Foreskin melanocyte (primary cell): ENCODE measurements at places on chromosomes 2 and 18.
A peak's percentile ranks its signal among the peaks of the same experiment; 100 is the strongest.

DNA sequence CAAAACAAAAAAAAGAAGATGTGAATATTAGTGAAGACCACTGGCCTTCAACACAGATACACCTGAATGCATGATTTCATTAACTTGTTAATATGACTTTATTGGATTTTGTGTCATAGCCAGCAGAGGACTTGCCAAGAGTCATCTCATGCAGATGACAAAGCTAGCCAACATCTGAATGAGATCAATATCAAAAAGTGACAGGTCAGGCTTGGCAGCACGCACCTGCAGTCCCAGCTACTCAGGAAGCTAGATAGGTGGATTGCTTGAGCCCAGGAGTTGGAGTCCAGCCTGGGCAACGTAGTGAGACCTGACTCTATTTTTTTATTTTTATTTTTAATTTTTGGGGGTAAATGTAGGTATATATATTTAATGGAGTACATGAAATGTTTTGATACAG, 54.5 kb upstream of the TGIF1 start:
- DNase-seq, result no peak

GRCh38 chr18:49857708-49858107, 44.4 kb upstream of the ACAA2 start:
- no peak for DNase-seq

DNA sequence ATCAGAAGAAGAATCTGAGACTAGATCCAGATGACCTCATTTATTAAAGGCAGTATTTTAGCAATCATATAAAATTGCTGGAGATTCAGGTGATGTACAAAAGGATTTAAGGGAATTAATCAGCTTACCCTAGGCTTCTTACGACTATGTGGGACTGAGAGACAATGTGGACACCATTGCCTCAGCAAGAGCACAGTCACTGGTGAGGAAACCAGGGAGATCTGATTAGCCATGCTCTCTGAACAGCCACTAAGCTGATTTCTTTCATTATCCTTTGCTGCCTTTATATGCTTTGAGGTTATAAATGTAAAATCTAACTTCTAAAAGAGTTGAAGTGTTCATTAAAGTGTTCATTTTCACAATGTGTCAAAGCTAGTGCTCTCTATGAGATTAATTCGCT, 22.7 kb upstream of the GULP1 start:
- no peak for DNase-seq

- no peak for DNase-seq
These were observed 44.6 kb upstream of the SMAD2 start for GRCh38 chr18:47975105-47975504.

GRCh38 chr2:101002562-101003277, 631 bp downstream of the RPL31 start:
- peak; percentile 29 for DNase-seq
